ENCODE measurements at places on chromosomes 16 and 17.

GRCh38 chr17:28737770-28738679 lies 5.8 kb upstream of the TRAF4 start:
- DNase-seq: no peak

- DNase-seq: peak; percentile 89
These were observed 2.2 kb upstream of the ATP6V0A1 start for GRCh38 chr17:42456223-42457106.

- DNase-seq: peak; percentile 80
These were observed at the start of gene GSPT1 for GRCh38 chr16:11915644-11916523. GSPT1 (minus strand) TSS chr16:11915956; CDS start chr16:11915720, 236 bp downstream.

- no peak for DNase-seq
These were observed 37.9 kb upstream of the ABCA8 start for GRCh38 chr17:68993112-68993511.

DNA sequence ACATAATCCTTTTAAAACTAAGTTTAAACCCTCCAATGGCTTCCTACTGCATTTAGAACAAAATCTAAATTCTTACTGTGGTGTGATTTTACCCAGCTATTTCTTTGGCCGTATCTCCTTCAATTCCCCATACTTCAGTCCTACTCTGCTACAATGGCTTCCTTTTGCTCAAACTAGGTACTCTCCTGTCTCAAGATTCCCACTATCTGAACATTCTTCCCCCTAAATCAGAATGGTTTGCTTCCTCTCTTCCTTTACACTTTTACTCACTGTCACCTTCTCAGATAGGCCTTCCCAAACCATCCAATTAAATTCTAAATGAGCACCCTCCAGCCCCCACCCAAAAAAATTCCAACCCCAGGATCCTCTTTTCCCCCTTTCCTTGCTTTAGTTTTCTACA lies 109.2 kb downstream of the BRIP1 start:
- no peak for DNase-seq

GRCh38 chr16:31201582-31202413 lies 762 bp downstream of the PYCARD start:
- peak; percentile 17 for DNase-seq

DNA sequence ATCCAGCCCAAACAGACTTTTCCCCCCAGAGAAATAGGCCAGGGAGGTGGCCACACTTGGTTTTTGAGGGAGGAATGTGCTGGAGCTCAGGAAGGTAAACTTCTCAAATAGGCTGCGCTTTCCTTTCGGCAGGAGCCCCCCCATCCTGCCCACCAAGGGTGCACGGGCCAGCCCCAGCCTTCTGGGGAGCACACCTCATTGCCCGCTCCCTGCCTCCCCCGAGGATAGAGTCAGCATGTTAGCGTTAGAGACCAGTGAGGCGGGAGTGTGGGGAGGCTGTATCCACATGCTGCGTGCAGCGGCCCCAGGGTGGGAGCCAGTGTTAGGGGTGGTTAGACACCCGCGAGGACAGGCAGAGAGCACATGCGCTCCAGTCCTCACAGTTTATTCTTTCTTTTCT lies 42.3 kb downstream of the PIPOX start:
- DNase-seq: no peak

- DNase-seq: no peak
These were observed 54.2 kb downstream of the SREBF1 start for GRCh38 chr17:17782523-17783115.

DNA sequence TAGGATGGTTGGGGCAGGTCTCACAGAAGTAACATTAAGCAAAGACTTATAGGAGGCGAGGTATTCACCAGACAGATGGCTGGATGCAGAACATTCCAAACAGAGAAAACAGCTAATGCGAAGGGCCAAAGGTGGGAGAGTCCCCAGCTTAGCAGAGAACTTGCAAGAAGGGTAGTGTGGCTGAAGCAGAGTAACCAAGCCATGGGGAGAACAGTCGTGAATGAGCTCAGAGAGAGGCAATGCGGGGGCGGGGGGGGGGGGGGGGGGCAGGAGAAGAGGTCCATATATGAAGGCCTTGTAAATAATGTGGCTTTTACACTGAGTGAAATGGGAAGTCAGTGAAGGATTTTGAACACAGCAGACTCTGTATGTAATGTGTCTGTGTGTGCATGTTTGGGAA lies 81.3 kb downstream of the SMG6 start:
- DNase-seq: no peak
